ENCODE measurements at places on chromosomes 4 and X. TPM values are rescaled to one million over a fixed set of nuclear protein-coding genes. Genes with fewer than 3 reads are reported as not detected.

DNA sequence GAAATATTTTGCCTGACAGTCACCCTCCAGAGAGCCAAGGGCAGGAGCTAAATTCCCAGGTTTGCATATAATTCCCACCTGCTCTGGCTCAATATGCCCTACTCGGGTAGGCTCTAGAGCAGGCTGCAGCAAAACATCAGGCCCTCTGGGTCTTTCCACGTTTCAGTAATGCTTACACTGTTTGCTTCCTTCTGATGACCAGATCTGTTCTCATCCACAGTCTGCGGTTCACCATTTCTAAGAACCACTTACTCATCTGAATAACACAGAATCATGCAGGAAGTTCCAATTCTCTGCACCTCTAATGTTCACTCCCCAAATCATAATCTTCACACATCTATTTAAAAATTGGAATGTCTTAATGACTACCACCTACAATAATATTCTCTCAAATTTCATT, 141.4 kb downstream of the PPP3CA start:
- H3K4me1 ChIP-seq, result no peaks in the 10 kb centered on the region
- H3K4me3 ChIP-seq, result no peak overlapping the region
- no peak overlapping the region for H3K27ac ChIP-seq
- no peak for DNase-seq
- no peaks in the 10 kb centered on the region for H3K27me3 ChIP-seq

DNA sequence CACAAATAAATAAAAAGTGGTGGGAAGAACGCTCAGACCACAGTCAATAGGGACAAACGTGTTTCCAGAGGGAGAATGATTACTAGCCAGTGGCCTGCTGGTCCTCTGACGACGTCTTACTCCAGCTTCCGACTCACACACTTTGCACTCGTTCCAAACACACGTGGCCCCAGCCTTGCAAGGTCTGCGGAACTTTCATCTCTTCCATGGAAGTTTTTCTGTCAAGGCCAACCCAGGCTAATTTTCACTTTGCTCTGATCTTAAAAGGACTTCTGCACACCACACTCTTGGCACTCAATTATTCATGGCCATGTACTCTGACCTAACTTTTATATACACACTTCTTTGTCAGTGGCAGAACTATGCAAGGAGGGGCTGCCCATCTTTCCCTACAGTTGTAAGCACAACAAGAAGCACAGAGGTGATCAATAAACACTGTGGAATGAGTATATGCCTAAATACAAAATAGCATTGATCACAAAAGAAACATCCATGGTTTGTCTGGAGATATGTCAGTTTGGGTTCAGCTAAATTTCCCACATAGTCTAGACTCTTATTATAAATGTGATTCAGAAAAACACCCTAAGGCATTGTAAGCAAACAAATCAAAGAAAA, 69.4 kb downstream of the STX18 start:
- H3K36me3 ChIP-seq, result peaks cover 30% of the 10 kb centered on the region
- DNase-seq, result no peak
- no peak overlapping the region for H3K27ac ChIP-seq
- no peaks in the 10 kb centered on the region for H3K27me3 ChIP-seq
- H3K4me3 ChIP-seq, result no peak overlapping the region

DNA sequence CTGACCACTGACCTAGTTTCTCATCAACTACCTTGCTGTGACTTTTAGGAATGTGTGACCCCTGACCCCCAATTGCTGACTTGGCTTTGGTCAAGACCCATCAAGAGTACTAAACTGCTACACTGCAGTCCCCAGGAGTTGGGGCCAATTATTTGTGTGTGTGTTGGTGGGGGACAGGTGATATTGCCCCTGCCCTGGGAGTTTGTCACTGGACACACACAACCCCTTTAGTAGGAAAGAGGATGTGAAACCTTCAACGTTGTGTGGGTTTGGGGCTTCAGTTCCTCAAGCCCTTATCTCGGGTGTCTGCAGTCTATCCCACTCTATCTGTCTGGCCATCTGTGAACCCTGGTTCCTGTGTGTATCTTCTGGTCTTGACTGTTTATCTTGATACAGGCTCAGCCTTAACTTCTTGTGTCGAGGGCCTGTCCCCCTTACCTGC, 6.5 kb downstream of the SASH3 start:
- no peak overlapping the region for H3K4me3 ChIP-seq
- peaks cover 15% of the 10 kb centered on the region for H3K4me1 ChIP-seq
- no peaks in the 10 kb centered on the region for H3K27me3 ChIP-seq
- DNase-seq, result peak; percentile 56

- no peaks in the 10 kb centered on the region for H3K4me1 ChIP-seq
- no peak overlapping the region for H3K27ac ChIP-seq
- H3K4me3 ChIP-seq, result no peak overlapping the region
- no peaks in the 10 kb centered on the region for H3K27me3 ChIP-seq
- no peaks in the 10 kb centered on the region for H3K36me3 ChIP-seq
Observed at GRCh38 chr4:22552812-22553211, 36.9 kb upstream of the ADGRA3 start.

DNA sequence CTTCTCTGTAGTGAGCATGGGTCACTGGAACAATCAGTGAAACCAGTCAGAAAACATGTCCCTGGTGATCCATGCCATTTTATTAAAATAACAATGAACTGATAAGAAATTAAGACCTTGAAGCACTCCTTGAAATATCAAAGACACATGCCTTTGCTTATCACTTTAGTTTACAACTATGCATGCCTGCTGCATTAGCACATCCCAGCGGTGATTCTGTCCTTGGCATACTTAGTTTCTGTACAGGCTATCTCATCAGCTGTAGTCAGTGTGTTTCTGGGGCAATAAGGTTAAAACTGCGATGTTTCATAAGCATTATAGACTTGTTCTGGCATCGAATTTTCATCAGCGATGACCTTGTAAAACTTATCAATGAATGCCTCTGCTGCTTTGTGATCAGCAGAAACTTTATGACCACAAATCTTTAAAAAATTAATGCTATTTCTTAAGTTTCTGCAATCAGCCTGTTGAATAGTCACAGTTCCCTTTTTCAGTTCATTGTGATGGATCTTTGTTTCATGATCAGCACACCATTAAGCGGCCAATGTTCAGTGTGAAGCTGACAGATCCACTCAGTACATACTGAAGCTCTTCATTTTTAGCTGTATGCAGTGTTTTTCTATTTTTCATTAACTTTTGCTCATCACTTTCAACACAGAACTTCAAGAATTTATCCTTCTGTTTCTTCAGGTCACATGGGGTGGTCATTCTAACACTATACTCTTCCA, 150.5 kb downstream of the RNF150 start:
- no peak overlapping the region for H3K27ac ChIP-seq
- H3K27me3 ChIP-seq, result no peaks in the 10 kb centered on the region
- no peak for DNase-seq
- H3K4me1 ChIP-seq, result no peaks in the 10 kb centered on the region
- H3K36me3 ChIP-seq, result no peaks in the 10 kb centered on the region

DNA sequence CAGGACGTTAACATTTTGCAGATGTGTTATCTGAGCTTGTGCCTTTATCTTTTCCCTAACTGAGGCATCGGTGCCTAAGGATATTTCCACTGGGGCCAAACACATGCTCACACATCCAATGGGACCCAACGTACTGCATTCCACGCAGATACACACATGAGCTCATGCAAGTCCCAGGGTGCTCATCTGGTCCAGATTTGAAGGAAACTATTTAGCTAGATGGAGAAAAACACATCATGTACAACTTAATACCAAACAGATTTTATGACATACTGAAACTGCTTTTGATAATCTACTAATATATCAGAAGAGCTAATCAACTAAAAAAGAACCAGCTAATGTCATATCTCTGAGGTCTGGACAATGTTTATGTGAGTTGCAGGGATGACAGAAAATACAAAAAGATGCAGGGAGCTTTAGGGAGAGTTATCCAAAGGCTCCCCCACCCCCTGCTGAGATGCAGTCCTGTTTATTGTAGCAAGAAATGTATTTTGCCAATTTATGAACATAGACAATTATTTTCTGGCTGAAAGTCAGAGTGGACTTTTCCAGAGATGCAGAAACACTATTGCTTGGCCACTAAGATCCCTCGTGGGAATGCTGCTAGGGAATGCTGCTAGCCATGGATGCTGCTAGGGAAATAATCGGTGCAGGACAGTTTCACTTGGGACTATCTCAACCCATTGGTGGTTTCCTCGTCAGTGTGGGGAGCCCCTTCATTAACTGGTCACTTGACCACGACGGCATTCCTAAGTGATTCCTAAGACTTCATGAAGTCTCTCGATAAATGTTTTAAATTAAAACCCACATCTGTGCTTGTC, 172.8 kb downstream of the SMIM20 start:
- no peak for DNase-seq

DNA sequence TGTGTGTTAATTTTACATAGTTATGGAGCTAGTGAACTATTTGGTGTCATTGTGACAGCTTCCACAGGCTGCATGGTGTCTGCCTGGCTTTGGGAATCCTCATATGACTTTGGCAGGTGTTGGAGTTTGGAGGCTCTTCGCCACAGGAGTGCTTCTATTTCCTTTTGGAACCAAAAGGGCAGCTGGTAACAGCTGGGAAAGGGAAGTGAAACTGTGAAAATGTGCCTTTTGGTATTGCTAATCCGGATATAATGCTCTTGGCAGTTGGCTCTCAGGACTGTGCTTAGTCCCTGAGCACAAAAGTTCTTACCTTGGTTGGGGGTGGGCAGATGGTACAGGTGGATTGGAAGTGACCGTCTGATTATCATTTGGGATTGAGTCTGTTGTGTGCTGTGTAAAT, 18.1 kb downstream of the OFD1 start:
- H3K4me3 ChIP-seq, result no peak overlapping the region
- DNase-seq, result no peak
- no peak overlapping the region for H3K27ac ChIP-seq

DNA sequence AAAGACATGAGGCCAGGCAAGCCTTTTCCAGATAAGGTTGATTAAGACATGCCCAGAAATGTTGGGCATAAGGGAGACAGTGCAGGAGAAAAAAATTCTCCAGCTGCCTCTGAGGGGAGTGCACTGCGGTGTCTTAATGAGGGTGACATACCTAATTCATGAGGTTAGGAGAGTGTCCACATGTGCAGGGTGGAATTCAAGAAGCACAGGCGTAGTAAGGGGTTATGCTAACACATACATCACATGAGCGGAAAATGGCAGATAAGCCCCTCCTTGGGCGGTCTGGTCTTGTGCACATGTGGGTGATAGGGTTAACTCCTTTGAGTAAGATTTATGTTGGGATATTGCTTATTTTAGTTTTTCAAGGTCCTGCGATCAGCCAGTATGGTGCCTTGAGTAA, 122.4 kb downstream of the PHKA2 start:
- H3K4me3 ChIP-seq, result no peak overlapping the region
- no peaks in the 10 kb centered on the region for H3K27me3 ChIP-seq
- H3K4me1 ChIP-seq, result no peaks in the 10 kb centered on the region
- no peaks in the 10 kb centered on the region for H3K36me3 ChIP-seq
- no peak overlapping the region for H3K27ac ChIP-seq

- no peak overlapping the region for H3K4me3 ChIP-seq
- H3K27ac ChIP-seq, result no peak overlapping the region
- H3K27me3 ChIP-seq, result no peaks in the 10 kb centered on the region
- H3K4me1 ChIP-seq, result no peaks in the 10 kb centered on the region
- no peak for DNase-seq
- no peaks in the 10 kb centered on the region for H3K36me3 ChIP-seq
Observed at GRCh38 chr4:19158107-19158809, 1093.4 kb upstream of the SLIT2 start.

GRCh38 chr4:150363721-150364688, 217.9 kb upstream of the MAB21L2 start:
- H3K27ac ChIP-seq, result no peak overlapping the region
- peaks cover 13% of the 10 kb centered on the region for H3K4me1 ChIP-seq
- no peak for DNase-seq
- no peaks in the 10 kb centered on the region for H3K36me3 ChIP-seq

DNA sequence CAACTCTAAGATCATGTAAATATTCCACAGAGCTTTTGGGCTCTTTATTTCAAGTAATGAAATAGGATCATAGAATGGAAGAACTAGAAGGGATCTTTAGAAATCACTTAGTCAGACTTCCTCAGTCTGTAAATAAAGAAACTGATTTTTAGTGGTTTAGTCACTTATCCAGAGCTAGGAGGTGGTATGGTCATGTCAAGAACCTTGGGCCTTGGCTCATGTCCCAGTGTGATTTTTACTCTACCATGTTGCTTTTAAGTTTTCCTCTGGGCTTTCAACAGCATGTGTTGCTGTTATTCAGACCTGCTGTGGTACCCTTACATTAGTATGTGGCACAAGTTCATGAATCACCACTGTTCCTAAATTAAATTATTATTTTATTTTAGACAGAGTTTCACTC, 184.9 kb downstream of the FRAS1 start:
- no peaks in the 10 kb centered on the region for H3K4me1 ChIP-seq
- H3K27ac ChIP-seq, result no peak overlapping the region
- no peaks in the 10 kb centered on the region for H3K27me3 ChIP-seq
- DNase-seq, result no peak
- H3K36me3 ChIP-seq, result no peaks in the 10 kb centered on the region
- H3K4me3 ChIP-seq, result no peak overlapping the region

DNA sequence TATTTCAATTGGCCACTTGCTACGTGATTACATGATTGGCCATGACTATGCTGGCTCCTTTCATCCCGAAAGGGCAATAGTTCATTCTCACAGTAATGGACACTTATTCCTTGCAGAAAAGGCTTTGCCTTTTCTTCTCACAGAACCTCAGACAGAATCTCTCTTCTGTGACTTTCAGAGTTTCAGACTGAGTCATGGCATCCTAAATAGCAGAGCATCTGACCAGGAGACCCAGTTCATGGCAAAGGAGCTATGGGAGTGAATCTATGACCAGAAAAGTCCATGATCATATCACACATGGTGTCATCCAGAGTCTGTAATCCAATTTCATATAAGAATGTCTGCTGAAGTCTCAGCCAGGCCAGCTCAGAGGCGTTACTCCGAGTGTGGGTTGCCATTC, 263.3 kb upstream of the CLNK start:
- H3K27me3 ChIP-seq, result no peaks in the 10 kb centered on the region
- no peak overlapping the region for H3K4me3 ChIP-seq
- no peaks in the 10 kb centered on the region for H3K36me3 ChIP-seq
- H3K4me1 ChIP-seq, result no peaks in the 10 kb centered on the region

- H3K36me3 ChIP-seq, result peaks cover 31% of the 10 kb centered on the region
- H3K27me3 ChIP-seq, result no peaks in the 10 kb centered on the region
- H3K4me3 ChIP-seq, result peak overlapping the region; percentile 75
- peak overlapping the region; percentile 97 for H3K27ac ChIP-seq
- no peak for DNase-seq
Observed at GRCh38 chr4:145177906-145178538, 2.4 kb downstream of the OTUD4 start.

GRCh38 chr4:141768954-141769353, 132.6 kb downstream of the IL15 start:
- no peaks in the 10 kb centered on the region for H3K27me3 ChIP-seq
- DNase-seq, result no peak
- no peak overlapping the region for H3K27ac ChIP-seq
- no peaks in the 10 kb centered on the region for H3K36me3 ChIP-seq
- no peaks in the 10 kb centered on the region for H3K4me1 ChIP-seq

The RAI2 gene
- not detected for total RNA-seq

The DIPK2B gene
- not detected for total RNA-seq

The SMIM10L2A gene
- total RNA-seq, result 0.18 TPM

The SMIM31 gene
- total RNA-seq, result not detected

The LSM6 gene
- 42.1 TPM for total RNA-seq
